H7 (cell line): ENCODE measurements at places on chromosomes 1 and 21. TPM values are rescaled to one million over a fixed set of nuclear protein-coding genes. Genes with fewer than 3 reads are reported as not detected.

GRCh38 chr1:168443899-168444298, 99.9 kb downstream of the XCL2 start:
- no peak for DNase-seq

CELF3 gene
- total RNA-seq: 0.07 TPM in 1 of 2 replicates, not detected in the other

SFN gene
- total RNA-seq: 7.5 and 11.3 TPM in 2 replicates

DNA sequence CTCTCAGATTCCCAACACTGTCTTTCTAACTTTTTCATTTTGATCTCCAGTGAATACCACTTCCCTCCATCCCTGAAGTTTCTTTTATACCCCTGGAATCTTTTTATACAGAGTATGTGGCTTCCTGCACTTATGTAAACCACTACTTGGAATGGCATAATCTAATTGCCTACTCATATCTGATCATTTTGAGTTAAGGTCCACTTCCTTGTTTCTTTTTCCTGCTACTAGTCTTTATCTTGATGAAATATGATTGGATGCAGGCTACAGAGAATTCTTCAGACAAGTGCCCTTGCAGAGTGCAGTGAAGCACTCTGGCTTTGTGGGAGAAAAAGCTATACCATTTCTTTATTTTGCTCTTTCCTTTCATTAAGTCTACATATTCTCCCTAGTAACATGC, 325.3 kb upstream of the ADAMTS5 start:
- DNase-seq: no peak

DNA sequence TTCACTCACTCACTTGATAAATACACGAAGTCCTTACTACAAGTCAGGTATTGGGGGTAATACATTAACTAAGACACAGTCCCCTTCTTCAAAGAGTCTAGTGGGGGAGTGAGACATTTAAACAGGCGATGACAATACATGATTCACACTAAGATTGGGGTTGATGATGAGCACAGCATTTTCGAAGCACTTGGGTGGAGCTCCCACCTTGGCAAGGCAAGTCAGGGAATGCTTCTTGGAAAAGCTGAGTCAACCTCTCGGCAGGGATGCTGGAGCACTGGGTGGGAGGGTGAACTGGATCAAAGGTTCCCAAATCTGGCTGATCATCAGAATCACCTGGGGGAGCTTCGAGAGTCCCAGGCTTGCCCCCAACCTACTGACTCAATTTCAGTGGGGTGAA, 57.9 kb upstream of the ENAH start:
- peak; percentile 42 for DNase-seq

DNA sequence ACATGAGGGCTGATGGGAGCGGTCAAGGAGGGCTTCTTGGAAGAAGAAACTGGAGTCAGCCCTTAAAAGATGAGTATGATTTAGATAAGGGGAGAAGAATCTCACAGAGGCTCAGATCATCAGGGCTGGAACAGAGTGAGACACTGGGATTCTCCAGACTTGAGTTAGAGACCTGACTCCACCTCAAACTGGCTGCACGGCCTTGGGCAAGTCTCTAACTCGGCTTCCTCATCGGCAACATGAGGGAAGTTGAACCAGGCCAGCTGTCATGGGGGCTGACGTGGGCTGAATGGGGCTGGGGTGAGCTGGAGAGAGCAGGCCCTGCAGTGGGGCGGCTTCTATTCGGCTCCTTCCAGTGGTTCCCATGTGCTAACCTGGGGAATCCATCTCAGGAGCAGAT, 2.5 kb downstream of the C1QC start:
- DNase-seq: no peak

DNA sequence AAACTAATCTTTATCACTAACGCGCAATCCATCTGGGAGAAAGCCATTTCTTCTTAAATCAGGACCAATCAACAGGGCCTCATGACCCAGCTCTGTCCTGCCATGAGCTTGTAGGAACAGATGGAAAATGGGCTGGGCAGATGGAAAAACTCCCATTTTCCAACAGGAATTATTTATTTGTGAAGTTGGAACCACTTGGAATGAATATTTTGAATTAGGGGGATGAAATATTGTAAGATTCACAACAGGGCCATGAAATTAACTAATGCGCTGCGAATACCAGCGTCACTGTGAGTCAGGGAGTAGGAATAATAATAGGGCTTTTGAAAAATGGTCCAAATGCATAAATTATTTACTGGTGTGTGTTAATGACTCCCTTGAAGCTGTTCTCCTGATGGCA, 53.1 kb upstream of the CYP2J2 start:
- no peak for DNase-seq

LY9 gene
- 0.24 TPM in 1 of 2 replicates, not detected in the other for total RNA-seq
